ENCODE measurements at places on chromosomes 2 and 18.

GRCh38 chr2:128594953-128595677, 276.4 kb upstream of the HS6ST1 start:
- DNase-seq: no peak

- DNase-seq: no peak
Measured at GRCh38 chr18:71986351-71987050, 557.6 kb downstream of the CBLN2 start.

GRCh38 chr2:188601391-188601790, 309.7 kb downstream of the GULP1 start:
- DNase-seq: no peak

DNA sequence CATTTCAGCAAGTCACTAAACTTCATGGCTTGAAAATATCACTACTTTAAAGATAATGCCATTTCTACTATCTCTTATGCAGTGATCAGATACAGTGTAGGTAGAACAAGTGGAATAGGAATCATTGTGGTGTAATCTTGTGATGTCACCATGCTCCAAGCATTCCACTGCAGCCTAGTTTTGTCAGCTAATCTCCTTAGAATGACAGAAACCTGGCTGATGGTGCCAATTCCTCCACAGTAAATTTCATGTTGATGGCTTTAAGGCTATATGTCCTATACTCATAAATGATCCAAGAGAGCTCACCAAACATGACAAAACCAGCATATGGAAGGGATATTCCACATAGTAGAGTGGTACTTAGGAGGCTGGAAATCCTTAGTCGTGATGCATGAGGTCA, 184.9 kb downstream of the PDE1A start:
- DNase-seq: no peak

DNA sequence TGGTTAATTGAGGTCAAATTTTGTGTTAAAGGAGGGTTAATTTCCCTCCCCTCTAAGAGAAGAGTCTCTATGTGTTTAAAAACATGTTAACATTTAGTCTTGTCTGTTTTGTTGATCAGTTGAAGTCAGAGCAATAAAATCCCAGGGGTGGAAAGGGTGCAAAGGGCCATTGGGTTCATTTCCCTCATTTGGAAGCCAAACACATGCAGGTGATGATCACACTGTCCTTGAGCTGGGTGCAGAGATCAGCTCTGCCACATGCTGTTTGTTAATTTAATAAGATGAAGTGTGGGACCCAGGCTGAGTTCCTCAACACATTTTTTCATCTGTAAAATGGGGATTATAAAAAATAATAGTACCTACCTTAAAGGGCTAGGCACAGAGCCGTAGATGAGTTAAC, 260.9 kb downstream of the LPIN1 start:
- no peak for DNase-seq

- no peak for DNase-seq
Measured at GRCh38 chr2:123976054-123976648, 48.9 kb upstream of the CNTNAP5 start.

DNA sequence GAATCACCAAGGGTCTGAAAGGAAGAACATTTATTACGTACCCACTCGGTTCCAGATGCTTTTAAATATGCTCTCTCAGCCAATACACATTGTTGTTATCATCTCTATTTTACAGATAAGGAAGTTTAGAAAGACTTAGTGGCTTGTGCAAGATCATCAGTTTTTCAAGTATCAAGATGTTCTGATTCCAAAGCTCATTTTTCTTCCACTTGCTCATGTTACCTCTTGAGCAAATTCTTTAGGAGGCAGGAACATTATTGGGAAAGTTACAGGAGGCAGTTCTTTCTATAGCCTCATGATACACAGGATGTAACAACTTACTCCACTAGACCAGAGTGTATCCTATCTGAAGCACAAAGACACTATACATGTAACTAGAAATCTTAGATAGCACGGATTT, 65.0 kb upstream of the MMADHC start:
- no peak for DNase-seq

DNA sequence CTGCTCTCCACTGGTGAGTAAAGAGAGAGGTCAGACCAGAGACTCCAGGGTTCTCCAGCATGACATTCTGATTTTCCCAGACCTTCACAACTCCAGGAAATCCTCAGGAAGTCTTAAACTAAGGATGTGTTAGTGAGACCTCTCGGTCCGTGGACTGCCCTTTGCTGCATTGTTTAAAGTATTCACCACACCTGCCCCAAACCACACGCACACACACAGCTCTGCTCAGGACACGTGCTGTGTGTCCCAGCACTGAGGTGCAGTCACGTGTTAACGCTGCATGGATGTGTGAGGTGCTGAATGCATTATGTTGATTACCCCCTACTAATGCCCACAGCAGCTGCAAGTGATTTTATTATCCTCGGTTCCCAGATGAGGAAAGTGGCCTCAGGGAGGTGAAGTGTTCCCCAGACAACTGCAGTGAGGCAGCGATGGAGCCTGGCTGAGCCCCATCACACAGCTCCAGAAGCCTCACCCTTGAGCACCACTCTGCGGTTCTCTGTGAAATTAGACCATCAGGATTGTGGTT, 68.4 kb downstream of the TRAPPC12 start:
- no peak for DNase-seq

- DNase-seq: no peak
Measured at GRCh38 chr2:68009526-68009925, 53.3 kb downstream of the C1D start.

GRCh38 chr2:213086571-213086970, 64.8 kb downstream of the IKZF2 start:
- DNase-seq: no peak

GRCh38 chr2:14910654-14911053, 278.1 kb downstream of the LRATD1 start:
- no peak for DNase-seq

GRCh38 chr18:61948846-61949438, 56.1 kb upstream of the RNF152 start:
- no peak for DNase-seq

DNA sequence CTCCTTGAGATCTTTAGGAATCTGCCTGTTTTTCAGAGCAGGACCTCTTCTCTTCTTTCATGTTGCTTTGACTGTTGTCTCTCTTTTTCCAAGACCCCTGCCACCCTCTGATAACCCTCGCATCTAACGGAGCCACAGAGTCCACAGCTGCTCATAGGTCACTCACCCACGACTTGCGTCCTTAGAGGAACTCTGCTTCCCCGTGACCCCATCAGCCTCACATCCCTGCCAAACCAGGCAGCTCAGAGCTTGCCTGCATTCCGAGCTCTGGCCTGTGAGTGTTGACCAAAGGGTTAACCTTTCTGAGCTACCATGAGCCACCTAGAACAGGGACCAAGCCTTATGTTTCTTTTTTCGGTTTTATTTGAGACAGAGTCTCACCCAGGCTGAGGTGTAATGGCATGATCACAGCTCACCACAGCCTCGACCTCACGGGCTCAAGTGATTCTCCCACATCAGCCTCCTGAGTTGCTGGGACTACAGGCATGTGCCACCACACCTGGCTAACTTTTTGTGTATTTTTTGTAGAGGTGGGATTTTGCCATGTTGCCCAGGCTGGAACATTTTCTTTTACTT, 36.4 kb downstream of the CABLES1 start:
- DNase-seq: no peak

DNA sequence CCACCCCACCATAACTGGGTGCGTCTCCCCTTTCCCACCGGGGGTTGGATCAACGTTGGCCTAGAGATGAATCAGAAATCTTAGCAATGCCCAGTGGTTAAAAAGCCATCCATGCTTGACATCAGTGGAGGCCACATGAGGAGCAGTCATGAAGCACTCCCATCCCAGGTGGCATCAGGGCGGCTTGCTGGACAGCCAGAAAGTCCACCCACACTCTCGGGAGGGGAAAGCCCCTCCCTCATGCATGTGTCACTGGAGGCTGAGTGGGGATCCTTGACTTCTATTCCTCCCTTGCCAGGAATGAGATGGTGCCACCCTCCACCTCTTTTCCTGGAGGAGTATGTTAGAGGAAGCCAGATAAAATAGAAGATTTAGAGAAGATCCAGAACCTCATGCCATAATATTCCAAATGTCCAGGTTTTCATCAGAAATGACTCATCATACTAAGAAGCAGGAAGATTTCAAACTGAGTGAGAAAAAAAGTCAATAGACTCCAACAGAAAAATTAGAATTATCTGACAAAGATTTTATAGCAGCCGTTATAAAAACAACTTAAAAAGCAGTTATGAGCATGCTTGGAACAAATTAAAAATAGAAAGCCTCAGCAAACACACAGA, 507.1 kb upstream of the ID2 start:
- DNase-seq: no peak

GRCh38 chr2:236768393-236769140, 198.9 kb downstream of the ACKR3 start:
- no peak for DNase-seq

DNA sequence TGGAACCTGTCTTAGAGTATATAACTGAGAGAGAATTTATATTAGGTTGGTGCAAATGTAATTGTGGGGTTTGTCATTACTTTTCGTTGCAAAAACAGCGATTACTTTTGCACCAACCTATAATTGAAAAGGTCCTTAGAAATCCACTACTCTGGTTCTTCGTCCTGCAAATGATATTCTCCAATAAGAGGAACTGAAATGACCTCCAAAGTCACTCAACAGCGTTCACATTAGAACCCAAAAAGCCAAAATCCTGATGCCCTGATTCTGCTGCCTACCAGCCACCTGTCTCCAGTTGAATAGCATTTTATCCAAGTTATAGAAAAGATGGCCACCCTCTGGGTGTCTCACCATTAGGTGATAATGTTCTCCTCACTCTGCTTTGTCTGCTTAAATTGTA, 230.6 kb downstream of the SETBP1 start:
- DNase-seq: no peak

DNA sequence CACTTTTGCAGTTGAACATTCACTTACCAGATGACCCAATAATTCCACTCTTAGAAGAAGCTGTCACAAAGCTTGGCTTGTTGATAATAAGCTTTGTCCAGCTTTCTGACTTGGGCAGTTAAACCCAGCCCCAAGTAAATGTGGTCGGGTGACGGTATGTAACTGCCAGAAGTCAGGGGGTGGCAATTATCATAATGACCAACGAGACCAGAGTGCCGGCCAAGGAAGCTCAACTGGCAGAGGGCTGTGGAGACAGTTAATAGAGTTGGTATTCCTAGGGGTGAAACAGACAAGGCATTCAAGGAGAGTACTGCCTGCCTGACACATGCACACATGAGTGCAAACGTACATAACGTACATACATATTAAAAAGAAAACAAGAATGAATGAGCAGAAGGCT, 116.7 kb downstream of the EIPR1 start:
- no peak for DNase-seq

DNA sequence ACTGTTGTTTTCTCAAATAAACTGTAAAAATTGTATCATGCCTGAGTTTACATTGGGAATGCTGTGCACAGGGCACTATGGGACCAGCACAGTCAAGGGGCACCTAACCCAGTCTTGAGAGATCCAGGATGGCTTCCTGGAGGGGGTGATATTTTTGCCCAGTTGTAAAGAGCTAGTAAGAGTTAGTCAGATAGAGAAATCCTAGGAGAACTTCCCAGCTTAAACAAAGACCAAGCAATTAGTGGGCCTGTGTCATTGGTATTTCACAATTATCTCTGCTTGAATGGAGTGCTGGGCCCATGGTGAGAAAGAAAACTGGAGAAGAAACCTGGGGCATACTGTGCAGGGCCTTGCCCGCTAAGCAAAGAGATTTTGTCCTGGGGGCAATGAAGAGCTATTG, 12.2 kb downstream of the XDH start:
- DNase-seq: no peak

DNA sequence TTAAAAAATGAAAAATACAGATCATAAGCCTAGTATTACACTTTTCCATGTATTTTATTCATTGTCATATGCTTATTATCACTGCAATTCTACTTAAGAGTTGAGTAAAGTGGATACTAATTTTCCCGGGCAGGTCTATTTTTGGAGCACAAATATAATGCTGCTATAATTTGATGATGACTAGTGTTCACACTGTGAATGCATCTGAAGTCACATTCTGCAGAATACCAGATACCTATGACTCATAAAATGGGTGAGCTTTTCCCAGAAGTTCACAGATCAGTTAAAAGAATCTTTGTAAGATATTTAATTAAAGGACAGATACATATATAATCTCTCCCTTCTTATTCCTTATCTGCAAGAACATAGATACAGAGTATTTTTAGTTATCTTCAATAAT, 79.8 kb upstream of the MC4R start:
- no peak for DNase-seq

DNA sequence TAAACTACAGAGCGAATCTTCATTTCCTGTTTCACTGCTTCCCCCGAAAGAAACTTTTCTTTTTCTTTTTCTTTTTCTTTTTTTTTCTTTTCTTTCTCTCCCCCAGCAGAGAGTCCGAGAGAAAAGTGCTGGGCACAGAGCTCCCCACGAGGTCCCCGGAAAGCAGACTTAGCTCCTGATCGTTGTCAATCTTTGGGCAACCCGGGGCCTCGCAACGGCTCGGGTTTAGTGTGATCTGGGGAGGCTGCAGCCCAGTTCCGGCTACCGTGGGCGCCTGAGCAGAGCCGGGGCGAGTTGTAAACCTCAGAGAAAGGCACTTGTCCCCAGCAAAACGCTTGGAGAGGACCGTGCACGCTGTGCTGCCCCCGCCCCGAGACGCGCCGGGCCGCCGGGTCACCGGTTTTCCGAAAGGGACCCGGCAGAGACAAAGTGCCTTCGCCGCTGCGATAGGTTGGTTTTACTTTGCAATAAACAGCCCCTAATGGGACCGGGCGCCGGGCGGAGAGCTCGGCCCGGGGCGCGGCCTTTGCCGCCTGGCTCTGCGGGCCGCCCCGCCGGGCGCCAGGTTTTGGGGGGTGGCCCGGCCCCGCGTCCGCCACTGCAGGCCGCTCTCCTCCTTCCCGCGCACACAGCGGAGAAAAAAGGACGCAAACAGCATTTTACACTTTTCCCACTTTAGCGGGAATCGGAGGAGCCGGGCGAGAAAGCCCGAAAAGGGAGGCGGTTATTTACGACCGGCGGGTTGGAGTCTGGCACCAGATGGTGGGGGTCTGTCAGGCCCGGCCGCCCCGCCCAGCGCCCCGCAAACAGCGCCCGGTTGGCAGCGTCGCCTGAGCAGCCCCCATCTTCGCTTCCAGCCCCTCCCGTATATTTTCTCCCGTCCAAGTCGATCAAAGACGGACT, 136.0 kb downstream of the INSIG2 start:
- peak; percentile 24 for DNase-seq

- no peak for DNase-seq
Measured at GRCh38 chr2:215693193-215693998, 257.5 kb upstream of the FN1 start.

DNA sequence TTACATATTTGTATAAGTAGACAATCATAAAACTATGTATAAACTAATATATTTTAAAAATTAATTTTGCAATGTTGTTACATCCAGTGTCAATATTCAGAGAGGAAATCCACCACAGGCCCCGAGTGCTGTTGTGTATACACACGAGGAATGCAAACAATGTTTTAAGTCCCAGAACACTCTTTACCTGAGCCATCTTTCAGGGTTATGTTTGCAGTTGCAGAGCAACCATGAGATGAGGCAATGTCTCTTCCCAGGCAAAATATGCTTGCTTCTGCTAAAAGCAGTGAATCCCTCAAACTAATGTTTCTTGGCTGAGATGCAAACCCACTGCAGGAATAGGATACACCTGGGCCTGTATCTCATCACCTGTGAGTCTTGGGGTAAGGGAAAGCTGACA, 91.3 kb downstream of the ASXL2 start:
- no peak for DNase-seq

- no peak for DNase-seq
Measured at GRCh38 chr18:13889671-13890070, 25.7 kb downstream of the MC2R start.
